ENCODE measurements at places on chromosomes 5 and 9.

- DNase-seq = no peak
Measured at GRCh38 chr5:19125956-19126713, 861.9 kb downstream of the CDH18 start.

DNA sequence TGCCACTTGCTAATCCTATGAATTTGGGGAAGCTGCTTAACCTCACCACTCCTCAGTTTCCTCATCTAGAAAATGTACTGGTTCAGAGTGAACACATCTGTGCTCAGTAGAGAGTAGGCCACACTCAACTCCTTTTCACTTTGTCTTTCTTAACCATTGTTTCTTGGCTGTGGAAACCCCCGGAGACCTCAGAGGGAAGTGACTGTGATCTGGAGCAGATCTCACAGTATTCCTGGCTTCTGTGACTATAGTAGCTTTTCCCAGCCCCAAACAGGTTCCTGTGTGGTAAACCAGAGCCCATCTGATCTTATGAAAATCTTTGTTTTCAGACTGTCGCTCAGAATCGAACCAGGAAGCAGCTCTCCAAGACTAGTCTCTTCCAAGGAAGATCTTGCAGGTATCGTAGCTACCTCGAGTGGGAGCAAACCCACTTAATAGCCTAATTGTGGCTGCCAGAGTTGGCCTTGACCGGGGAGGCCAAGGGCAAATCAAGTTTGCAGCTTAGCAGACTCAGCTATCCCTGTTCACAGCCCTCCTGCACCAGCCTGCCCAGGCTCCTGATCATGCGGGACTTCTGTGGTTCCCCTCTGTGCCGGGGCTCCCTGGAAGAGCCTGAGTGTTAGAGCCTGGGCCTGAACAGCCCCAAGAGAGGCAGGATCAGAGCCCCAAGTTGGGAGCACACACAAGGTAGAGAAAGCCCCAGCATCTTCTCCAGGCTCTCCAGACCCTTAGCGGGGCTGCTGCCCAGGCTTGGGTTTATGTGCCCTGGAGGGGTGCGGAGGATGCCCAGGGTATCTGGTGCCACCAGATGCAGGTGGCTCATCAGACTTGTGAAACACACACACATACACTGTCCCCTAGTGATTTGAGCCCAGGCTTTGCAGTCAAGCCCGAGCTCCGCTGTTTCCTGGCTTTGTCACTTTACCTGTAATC is 52.2 kb upstream of the ANGPTL2 start:
- no peak for DNase-seq

DNA sequence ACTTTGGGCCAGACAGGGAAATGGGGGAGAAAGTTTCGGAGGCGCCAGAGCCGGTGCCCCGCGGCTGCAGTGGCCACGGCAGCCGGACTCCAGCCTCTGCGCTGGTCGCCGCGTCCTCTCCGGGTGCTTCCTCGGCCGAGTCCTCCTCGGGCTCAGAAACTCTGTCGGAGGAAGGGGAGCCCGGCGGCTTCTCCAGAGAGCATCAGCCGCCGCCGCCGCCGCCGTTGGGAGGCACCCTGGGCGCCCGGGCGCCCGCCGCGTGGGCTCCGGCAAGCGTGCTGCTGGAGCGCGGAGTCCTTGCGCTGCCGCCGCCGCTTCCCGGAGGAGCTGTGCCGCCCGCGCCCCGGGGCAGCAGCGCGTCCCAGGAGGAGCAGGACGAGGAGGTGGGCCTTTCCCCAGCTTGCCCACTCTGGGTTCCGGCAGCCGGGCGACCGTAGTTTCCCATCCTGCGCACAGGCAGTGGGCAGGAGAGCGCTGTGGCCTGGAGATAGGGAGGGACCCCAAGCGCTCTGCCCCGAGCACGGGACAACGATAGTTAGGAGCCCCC is 516 bp downstream of the MAST4 start:
- peak; percentile 41 for DNase-seq

- DNase-seq = no peak
Measured at GRCh38 chr9:68685213-68685612, 19.8 kb upstream of the PIP5K1B start.

- peak; percentile 52 for DNase-seq
Measured at GRCh38 chr5:126508962-126509279, 85.7 kb downstream of the GRAMD2B start.

DNA sequence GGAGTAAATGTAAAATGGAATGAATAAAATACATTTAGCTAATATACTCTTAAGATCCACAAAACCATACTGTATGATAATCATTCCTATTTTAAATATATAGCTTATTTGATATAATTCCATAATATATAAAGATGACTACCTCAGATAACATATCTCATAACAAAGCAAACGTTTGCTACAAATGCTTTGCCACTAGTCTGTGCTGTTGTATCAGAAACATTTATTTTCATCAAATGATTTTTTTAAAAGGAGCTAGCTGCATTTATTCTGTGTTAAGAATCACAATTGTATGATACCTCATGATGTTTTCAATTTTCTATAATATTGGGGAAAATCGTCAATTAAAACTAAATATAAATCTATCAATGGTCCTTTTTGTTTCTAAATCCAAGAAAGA is 567.2 kb downstream of the PTPRD start:
- no peak for DNase-seq

DNA sequence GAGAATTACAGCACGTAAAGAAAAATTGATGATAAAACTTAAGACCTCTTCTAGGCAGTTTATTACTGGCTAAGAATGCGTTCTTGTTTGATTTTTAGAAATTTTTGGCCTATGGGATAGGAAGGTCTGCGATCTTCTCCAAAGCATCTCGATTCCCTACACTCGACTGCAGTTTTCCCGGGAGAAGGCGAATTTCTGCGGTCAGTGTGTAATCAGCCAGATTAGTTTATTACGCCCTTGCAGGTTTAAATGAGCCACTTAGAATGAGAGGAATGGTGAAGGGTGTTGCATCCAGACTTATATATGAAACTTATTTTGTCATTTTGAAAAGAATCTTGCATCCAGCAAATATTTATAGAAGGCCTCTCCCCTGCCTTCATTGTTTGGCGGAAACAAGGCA is 1.2 kb downstream of the MTAP start:
- no peak for DNase-seq

DNA sequence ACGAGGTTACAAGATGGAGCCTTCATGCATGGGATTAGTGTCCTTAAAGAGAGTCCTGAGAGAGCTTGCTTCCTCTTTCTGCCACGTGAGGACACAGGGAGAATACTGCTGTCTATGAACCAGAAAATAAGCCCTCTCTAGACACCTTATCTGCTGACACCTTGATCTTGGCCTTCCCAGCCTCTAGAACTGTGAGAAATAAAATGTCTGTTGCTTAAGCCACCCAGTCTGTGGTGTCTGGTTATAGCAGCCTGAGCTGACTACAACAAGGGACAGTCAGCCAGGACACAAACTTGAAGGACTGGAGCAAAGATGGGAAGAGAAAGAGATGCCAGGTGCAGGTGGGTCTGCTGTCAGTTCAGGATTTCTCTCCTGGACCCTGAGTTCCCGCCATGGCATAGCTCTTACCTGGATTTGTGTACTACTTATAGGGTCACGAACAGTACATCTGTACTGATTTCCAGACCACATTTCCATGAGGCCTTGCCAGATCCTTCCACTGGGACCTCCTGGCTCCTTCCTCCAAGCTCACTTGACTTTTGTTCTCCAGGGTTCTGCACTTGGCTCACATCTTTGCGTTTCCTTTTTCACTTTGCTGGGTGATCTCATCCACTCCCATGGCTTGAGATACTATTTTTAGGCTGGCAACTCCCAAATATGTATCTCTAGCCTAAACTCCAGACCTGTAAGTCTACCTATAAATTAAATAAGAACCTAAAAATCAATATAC is 44.9 kb upstream of the LIFR start:
- no peak for DNase-seq

DNA sequence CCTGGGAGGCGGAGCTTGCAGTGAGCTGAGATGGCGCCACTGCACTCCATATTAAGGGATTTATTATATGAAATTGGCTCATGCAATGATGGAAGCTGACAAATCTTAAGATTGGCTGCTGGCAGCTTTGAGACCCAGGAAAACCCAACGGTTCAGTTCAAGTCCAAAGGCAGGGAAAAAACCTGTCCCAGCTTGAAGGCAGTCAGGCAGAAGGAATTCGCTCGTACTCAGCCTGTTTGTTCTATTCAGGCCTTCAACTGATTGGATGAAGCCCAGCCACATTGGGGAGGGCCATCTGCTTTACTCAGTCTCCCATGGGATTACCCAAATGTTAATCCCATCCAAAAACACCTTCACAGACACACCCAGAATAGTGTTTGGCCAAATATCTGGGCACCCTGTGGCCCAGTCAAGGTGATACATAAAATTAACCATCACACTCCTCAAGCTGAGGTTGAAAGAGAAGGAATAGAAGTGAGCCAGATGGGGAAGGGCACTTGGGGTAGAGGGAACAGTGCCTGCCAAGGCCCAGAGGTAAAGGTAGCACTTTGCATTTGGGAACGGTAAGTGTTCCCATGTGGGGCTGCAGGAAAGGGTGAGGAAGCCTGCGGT is 8.5 kb upstream of the ORM1 start:
- DNase-seq = no peak

DNA sequence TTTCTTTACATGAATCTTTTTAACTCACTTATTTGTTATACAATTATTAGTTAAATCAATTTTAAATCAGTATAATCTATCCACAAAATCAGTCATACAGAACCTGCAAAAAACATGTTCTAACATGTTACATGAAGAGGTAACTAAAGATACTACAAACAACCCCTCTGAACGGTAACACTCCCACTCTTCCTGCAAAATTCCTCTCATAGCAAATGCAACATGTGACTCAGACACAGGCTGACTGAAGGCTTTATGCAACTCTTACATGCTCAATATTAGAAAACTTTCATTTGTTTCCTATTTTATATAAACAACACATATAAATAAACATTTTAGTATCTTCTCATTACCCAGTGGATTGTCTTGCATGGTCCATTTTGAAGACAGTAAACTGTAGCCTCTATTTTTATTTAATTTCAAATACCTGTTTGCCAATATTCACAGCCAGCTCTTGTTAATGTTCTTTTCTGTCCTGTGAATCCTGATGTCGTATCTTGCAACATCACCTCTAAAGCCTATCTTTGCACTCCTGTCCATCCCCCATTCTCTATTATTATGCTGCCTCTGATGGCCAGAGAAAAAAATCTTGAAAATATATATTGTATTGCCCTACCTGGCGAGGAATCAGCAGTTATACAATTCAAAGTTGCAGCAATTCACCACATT is 100.5 kb upstream of the CCDC152 start:
- DNase-seq = peak; percentile 50

DNA sequence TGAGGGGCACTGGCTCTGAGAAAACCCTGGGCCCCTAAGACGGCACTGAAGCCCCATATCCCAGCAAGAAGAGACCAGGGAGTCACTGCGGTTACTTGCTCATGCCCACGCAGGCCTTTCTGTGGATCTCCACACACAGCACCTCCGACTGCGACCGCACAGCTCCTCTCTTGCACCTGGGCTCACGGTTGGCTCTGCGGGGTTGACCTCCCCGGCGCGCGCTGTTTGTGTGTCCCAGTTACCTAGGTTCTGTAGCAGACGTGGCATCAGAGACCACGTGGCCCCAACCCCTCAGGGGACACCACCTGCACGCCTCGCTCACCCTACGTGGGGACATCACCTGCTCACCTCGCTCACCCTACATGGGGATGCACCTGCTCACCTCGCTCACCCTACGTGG is 12.7 kb downstream of the LPCAT1 start:
- DNase-seq = no peak

DNA sequence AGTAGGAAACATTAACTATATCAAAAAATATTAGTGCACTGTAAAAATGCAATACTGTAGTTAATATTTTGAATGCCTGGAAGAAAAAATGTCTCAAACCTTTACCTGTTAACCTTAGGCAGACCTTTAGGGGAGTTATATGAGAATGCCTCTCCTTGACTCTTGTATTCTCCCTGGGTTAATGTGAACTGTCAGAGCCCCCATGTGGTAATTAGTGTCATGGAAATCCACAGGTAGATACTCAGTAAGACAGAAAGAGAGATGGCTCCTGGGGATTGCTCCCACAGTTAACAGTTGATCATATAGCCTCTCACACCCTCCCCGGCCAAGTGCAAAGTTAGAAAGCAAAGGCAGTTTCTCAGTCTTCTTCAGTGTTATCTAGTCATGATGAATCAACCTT is 742.8 kb downstream of the NR2F1-AS1 start:
- no peak for DNase-seq

DNA sequence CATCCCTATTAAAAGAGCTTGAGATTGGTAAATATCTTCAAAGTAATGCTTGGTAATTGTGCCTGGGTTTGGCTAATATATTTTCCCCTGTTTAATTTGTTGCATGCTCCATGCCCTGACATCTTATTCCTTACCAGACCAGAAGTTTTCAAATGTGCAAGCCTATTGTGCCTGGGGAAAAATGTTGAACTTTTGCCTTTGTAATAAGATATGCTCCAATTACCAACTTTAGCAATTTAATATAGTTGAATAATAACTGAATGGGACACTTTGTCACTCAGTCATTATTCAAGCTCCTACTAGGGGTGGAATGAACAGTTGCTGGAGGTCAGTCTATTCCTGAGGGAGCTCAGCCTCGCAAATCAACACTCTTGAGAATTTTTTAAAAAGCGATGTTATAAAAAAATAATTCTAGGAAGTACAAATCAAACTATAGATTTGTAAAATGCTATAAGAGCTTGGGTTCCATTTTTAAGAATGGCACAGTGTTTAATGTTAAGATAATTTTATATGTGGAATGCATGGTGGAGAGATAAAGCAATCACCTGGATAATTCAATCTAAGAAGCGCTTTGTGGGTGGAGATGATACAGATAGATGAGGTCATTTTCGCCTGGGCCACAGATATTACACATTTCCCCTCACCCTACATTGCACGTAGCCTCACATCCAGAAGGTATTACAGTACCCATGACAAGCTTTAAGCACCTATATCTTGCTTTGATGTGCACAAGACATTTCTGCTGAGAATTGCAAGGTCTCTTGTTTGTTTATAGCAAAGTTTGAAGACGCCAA is 231.8 kb downstream of the PIK3R1 start:
- DNase-seq = no peak

DNA sequence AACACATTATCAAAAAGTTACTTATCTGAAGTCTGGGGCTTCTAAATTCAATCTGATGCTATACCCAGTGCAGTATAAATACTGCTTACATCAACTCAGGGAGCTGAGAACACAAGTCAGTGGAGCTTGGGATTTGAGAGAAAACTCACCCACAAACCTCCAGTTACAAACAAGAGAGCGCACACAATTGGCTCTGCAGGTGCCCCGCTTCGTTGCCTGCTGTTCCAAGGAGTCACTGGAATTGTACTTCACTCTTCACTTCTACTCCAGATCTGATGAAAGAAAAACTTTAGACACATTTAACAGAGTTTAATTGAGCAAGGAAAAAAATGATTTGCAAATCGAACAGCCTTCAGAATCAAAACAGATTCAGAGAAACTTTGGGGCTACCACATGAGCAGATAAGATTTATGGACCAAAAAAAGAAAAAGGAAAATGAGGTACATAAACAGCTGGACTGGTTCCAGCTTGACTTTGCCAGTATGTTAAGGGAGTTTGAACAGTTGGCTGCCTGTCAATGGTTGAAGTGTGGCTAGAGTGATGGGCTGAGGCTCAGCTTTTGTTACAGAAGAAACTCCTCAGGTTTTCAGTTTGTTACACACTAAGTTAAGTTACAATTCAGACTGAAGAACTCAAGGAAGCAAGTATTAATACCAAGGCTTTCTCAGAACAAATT is 156.6 kb downstream of the AOPEP start:
- no peak for DNase-seq
